NCI-H446 treated with DMSO at 0.1 percent for 48 hours (cell line): ENCODE measurements at places on chromosomes 2 and 18.

- no peak for DNase-seq
Observed at GRCh38 chr2:239309398-239310245, 91.2 kb downstream of the HDAC4 start.

- DNase-seq, result no peak
Observed at GRCh38 chr2:215535125-215535668, 99.3 kb upstream of the FN1 start.

DNA sequence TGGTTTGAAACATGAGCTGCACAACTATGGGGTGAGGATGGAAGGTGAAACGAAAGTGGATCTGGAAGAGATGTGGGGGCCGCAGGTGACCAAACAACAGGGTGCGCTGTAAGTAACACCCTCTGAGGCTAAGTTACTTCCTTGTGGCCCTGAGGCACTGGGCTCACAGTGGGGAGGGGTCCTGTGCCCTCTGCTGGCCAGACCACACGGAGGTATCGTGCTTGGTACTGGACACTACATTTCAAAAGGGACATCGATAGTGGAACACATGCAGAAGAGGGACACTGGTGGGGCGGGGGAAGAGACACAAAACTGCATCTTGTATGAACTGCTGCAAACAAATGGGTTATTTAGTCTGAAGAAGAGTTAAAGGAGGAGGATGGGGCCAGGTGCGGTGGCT lies 110.6 kb downstream of the CLIP4 start:
- no peak for DNase-seq

DNA sequence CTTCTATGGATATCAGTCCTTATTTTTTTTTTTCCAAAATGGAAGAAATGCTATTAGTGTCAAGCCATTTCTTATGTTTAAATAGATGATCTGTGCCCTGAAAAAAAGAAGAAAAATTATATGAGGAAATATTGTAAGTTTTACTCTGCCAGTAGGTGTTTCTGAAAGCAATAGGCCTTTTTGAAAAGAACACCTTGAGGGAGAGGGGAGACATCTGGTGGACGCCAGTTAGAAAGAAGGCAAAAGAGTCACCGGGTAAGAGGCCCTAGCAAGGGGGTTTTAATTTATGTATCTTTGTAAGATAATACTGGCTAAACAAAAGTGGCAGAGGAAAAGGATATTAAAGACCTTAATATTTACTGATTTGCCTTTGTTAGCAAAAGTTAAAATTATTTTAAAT lies 56.1 kb downstream of the DYNAP start:
- DNase-seq, result no peak

GRCh38 chr2:197353393-197354168 lies 43.0 kb upstream of the ANKRD44 start:
- no peak for DNase-seq

DNA sequence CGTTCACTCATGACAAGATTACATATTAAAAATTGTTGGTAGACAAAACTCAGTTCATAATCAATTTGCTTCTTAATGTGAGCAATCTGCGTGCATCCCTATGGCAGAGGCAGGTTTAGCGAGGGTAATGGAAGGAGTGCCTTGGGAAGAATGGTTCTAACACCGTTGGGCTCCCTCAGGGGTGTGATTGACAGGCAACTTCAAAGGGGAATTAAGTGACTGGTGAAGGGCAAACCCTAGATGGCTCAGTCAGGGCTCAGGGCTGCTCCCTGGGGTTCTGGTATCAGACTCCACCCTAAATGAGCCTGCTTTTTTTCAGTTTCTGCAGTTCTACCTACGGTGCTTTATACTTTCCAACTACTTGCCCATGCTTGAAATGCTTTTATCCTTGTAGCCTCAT lies 419.5 kb upstream of the CELF4 start:
- DNase-seq, result no peak

DNA sequence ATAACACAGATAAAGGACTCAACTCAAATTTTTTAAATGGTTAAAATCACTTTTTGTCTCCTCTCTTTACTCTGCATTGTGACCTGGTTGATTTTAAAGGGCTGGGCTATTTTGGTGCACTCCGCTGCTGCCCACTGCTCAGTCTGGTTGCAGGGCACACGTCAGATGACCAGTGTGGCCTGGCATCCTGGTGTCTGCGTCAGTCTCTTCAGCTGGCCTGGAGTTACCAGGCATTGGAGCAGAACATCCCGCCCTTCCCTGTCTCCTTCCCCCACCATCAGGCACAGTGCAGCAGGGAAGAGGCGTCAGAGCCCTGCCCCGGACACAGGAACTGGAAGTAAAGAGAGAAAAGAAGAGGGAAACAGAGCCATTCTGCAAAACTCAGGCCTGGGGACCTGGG lies 8.9 kb downstream of the C1QL2 start:
- no peak for DNase-seq

DNA sequence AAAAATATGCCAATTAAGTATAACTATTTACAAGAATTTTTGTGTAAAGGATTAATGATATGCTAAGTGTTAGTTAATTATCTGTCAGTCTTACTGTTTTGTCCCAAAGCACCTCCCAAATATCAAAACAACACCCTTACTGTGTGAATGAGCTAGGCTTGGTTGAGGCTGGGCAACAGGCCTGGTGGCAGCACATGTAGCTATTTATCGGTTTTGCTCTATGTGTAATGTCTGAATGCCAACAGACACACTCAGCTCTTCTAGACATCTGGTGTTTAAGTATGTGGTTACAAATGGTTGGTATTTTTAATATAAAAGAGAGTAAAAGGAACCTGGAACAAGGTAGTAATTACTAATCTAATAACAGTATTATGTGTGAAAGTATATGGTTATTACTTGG lies 175.3 kb downstream of the RAB3GAP1 start:
- peak; percentile 20 for DNase-seq

- peak; percentile 96 for DNase-seq
Observed at GRCh38 chr18:49491857-49492693, 5.0 kb upstream of the C18orf32 start.

DNA sequence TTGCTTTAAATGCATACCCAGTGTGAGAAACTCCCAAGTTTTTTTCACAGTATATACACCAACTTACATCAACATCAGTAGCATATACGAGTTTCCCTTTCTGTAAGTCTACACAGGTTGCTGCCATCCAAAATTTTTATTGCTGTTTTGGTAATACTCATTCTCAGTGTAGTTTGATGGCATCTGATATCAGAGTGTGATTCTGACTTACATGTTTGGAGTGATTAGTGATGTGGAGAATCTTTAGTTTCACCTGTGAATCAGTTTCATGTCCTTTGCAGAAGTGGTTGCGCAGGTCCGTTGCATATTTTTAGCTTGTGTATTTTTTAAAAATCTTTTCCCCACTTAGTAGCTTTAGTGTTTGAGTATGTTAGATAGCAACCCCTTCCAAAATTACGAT lies 50.1 kb downstream of the CCDC74A start:
- no peak for DNase-seq

DNA sequence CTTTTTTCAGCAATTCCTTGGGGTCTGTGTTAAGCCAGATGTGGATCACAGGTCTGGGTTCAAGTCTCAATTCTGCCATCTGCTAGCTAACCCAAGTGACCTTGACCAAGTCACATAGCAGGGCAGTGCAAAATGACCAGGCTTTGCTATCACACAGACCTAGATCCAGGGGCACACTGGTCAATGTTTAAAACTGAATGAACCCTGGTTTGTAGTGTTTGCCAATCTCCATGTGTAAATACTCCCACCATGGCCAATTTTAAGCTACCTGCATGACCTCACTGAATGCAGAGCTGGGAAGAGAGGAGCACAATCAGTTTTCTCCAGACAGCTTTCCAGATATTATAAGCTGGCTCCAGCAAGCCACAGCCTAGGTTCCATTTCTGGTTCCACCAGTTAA lies 142.9 kb downstream of the CHST9 start:
- DNase-seq, result no peak

DNA sequence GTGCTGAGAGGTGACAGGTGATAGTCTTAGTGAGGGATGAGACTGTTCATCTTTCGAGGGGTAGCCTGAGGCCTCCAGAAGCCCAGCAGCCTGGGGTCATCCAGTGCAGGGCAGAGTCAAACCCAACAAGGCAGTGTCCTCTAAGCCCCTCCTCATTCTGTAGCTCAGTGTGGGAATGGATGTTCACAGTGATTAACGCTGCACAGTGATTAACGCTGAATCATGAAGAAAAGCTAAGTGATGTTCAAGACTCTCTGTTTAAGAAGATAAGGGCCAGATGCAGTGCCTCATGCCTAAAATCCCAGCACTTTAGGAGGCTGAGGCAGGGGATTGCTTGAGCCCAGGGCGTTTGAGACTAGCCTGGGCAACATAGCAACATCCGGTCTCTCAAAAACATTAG lies 56.3 kb upstream of the LAPTM4A start:
- no peak for DNase-seq

DNA sequence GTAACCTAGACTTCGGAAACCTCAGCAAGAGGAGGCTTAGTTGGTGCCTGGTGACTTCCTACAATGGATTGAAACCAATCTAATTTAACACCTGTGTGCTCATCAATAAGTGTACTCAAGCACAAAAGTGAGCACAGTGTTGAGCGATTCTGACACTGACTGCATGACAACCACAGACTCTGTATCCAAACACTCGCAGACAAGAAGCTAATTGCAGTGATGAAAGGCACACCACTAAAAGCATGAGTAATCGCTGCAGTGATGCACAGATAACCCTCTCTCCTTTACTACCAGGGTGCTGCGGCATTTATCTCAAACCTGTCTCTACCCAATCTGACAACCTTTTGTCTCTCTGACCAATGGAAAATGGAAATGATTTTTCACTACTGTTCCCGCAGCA lies 168.1 kb downstream of the AFF3 start:
- peak; percentile 26 for DNase-seq

- DNase-seq, result no peak
Observed at GRCh38 chr2:149709496-149710263, 122.1 kb upstream of the MMADHC start.

GRCh38 chr2:129908721-129909373 lies 70.6 kb upstream of the RAB6C start:
- DNase-seq, result no peak

DNA sequence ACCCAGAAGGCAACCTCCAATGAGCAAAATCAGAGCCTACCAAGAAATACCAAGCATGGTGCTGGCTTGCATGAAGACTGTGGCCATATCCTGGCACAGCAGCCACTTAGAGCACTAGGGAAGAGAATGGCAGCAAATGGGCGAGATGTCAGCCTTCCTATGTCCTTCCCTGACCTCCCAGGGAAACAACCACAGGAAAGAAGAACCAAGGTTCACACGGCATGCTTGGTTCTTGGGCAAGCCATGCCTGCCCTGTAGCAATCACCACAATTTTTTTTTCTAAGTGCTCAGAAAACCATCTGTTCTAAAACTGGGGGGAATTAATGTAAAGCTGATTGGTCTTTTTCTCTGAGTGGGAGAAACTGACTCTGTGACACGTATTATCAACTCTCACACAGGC lies 27.8 kb downstream of the GALNT14 start:
- DNase-seq, result no peak

- DNase-seq, result no peak
Observed at GRCh38 chr18:26710470-26711096, 154.9 kb downstream of the AQP4 start.

GRCh38 chr2:211396815-211397214 lies 840.4 kb downstream of the CPS1 start:
- no peak for DNase-seq

- DNase-seq, result no peak
Observed at GRCh38 chr18:27887287-27887686, 289.6 kb downstream of the CDH2 start.

- DNase-seq, result no peak
Observed at GRCh38 chr2:219533930-219534661, 9.5 kb downstream of the CHPF start.

DNA sequence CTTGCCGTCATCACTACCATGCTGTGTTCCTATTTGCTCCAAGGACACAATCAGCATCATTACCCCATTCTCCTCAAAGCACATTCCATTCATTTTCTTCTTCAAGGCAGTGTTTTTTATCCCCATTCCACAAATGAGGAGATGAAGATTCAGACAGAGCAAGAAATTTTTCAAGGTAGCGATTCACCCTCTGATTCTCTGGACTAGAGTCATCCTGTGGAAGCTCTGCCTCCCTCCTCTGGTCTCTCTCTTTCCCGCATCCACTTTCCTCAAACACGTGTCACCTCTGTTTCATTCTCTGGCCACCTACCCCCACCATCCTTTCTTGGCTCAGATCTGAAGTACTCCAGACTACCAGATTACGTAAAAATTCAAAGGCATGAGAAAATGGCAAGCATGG lies 297.9 kb downstream of the SOX11 start:
- no peak for DNase-seq

DNA sequence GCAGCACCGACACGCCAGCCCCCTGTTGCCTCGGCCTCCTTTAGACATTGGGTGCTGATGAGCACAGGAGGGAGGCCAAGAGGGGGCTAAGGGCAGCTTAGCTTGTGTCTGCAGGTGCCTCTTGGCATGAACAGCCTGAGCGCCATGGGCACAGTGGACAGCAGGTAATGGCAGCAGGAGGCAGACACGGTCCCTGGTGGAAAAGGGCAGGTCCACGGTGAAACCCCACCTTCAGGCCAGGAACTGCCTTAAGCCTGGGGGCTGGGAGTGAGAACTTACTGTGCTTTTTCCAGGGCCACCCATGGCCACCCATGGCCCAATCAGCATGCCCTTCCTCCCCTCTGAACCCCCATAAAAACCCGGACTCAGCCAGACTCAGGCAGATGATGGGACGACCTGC lies 633.4 kb upstream of the TMEFF2 start:
- DNase-seq, result no peak

- DNase-seq, result no peak
Observed at GRCh38 chr2:5617796-5618195, 74.4 kb upstream of the SOX11 start.

DNA sequence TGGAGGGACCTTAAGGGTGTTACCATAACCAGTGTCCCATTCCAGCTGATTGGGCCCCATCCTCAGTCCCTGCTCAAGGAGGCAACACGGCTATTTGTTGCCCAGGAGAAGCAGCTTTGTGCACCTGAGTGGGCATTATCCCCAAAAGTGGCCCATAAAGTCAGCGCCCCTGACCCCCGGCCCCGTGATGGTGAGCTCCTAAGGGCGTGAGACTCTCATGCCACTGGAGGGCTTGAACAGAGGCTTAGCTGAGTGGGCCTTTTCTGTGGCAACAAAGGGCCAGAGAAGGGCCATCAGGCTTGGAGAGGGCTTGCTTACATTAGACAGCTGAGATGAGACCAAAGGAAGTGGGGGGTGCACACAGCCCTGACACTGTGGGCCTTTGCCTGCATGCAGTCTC lies 99.2 kb upstream of the RAB6C start:
- no peak for DNase-seq
